ENCODE measurements at places on chromosomes 2 and 18.

DNA sequence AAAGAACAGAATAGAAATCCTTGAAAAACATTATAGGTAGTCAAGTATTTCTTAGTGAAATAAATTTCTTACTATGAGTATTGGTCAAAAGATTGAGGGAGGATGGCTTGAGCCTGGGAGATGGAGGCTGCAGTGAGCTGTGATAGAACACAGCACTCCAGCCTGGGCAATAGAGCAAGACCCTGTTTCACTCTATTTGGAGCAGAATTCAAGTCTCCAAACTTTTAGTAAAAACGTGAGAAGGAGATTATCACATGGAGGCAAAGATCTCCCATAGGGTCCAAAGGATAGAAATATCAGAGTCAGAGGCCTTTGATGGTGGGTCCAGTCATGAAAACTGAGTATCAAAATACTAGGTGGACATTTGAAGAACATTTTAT is 2.4 kb upstream of the MYL12A start:
- DNase-seq: no peak

DNA sequence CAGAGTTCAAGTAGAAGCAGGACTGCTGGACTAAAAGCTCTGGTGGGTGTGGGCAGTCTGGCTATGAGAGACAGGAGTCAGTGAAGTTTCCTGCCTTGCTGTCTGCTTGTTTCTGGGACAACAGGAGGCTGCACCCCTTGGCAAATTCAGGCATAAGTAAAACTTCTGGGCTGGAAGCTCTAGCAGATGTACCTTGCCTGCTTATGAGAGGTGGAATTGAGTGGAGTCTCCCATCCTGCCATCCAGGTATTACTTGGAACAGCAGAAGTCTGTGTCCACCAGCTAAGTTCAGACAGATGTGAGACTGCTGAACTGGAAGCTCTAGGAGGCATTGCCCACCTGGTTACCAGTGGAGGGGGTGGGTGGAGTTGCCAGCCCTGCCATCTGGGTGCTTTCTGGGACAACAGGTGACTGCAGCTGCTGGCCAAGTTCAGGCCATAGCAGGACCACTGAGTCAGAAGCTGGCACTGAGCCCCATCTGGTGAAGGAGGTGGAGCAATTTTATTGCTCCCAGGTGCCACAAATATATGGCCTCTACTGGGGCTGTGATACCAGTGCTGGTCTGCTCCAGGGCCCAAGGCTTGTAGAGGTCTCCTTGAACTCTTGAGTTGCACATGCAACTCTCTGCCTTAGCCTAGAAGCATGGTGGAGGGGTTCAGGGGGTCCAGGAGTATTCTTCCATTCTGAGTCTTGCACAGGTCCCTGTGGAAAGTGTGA is 199.4 kb upstream of the FN1 start:
- DNase-seq: no peak

DNA sequence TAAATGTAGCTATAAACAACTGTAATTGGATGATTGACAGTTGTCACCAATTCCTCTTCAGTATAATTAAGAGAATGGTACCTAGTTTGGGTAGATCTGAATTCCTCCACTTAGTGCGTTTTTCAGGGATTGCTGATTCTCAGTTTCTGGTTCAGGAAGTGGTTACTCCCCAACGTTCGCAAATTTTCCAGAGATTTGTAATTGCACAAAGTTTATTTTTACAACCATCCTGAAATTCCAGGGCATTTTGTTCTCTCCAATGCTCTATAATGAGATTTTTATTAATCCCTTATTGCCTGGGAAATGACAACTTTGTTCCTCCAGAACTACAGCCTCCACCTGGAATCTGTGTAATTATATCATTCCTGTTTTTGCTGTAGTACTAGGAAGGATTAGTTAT is 710.6 kb upstream of the ZEB2 start:
- DNase-seq: no peak

GRCh38 chr2:73963385-73964120 is 21.2 kb upstream of the TET3 start:
- DNase-seq: no peak

DNA sequence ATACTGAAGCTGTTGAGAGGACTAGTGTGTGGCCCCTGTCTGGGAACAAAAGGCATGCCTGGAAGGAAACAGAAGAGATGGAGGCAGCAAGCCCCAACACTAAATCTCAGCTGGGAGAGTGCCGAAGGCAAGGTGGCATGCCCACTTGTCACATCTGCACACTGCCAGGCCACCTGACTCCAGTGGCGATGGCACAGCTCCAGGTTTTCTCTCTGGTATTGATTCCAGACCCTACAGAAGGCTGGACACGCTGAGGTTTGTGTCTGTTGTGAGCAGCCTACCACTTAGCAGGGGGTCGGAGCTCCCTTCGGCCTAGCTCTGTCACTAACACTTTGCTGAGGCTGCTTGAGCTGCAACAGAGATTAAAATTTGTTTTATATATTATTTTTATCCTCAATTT is 307.3 kb downstream of the TDRD15 start:
- DNase-seq: no peak

GRCh38 chr2:47195148-47195547 is 40.0 kb upstream of the STPG4 start:
- DNase-seq: no peak

DNA sequence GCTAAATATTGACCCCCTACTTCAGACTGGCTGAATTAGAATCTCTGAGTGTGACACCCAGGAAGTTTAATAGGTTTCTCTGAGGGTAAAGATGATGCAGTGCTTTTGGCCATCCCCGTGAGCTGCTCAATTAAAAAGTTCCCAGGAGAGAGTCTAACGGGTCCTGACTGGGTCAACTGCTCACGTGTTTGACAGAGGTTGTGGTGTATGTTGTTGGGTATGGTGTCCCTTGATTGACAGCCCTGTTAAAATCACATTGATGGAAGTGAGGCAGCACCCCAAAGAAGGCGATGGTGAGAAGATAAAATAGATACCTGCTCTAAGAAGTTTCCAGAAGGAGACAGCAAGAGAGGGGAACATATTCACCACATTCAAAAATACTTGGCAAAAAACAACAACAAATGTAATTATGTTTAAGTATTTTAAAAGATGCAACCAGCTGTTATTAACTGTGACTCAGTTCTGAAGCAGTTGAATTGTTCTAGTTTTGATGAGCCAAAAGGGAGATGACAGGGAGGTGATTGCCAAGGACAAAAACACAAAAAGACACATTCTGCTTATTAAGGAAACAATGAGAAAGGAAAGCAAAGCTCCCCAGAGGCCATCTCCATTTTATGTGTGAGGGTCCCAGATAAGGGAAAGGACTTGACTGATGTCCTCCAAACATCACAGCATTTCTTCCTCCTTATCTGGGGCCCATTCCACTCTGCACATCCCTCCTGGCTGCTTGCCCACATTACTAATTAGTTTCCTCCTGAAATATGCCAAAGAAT is 11.5 kb upstream of the GMCL1 start:
- no peak for DNase-seq

DNA sequence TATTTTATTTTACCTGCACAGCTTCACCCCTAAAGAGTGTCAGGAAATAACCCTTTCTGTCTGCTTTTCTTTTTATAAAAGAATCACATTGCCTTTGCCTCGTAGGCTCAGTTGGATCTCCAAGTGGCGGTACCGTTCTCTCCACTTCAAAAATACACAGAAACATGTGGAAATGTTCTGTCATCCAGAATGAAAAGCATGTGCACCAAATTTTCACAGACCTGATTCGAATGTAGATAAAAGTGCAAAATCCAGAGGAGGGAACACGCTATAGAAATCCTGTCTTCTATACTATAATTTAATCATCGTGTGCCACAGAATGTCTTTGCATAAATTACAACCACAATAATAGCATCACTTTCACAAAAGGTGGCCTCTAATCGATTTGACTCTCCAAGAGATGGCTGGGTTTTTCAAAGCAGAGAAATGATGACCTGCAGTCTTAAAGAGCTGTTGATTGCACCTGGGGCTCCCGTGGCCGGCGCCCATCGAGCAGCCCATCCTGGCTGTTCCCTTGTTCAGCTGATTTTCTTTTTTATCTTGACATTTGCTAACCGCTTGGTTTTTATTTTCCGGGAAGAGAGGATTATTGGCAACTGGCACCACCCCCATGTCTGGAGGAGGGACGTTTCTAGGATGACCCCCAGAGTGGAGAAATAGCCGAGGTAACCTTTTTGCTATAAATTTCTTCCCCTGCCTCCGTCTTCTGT is 290.2 kb downstream of the SOX11 start:
- no peak for DNase-seq

DNA sequence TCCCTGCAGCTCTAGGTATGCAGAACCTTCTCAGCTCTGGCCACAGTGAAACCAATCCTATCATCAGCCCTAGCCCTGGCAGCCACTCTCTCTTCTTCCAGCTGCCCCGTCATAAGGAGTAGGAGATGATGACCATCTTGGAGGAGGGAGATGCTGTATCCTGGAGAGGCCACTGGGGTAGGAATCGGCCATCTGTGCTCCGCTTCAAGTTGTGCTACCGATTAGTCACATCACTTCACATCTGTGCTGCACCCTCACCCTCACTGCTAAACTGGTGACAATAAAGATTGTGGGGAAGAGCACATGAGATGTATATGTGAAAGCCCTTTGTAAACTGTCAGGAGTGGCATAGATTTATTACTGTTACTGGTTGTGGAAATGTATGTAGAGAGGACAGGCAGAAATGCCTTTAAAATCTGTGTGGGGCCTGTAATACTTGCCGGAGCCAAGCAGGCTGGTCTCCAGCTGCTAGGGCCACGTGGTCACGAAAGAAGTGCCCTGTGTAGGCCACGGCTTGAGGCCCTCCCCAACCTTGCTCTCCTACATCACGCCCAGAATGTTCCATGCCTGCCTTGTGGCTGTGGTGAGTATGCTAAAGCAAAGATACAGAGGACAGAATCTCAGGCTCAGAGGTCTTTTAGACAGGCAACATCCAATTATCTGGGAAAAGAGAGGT is 236.8 kb downstream of the CLIP4 start:
- DNase-seq: no peak

GRCh38 chr2:69022548-69022947 is 9.6 kb downstream of the ANTXR1 start:
- DNase-seq: no peak

GRCh38 chr2:46001741-46002506 is 295.3 kb upstream of the EPAS1 start:
- no peak for DNase-seq

GRCh38 chr18:51076503-51076902 is 46.5 kb downstream of the SMAD4 start:
- no peak for DNase-seq

DNA sequence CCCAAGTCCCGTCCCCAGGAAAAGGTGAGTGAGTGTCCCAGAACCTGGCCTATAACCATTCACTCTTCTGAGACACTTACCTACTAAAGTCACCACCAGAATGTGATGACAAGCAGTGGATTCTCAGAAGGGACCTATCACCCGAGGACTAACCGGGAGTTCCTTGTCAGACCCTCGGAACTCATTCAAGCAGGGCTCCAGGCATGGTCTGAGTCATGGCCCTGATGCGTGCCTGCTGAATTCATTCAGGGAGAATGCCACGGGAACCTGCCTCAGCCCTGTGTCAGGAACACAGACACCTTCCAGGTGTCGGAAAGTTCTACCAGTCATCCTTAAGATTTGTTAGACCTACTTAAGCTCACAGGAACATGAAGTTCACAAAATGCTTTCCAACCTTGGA is 29.8 kb downstream of the ALPK2 start:
- no peak for DNase-seq

GRCh38 chr18:3898861-3899613 is 449.1 kb downstream of the TGIF1 start:
- no peak for DNase-seq

DNA sequence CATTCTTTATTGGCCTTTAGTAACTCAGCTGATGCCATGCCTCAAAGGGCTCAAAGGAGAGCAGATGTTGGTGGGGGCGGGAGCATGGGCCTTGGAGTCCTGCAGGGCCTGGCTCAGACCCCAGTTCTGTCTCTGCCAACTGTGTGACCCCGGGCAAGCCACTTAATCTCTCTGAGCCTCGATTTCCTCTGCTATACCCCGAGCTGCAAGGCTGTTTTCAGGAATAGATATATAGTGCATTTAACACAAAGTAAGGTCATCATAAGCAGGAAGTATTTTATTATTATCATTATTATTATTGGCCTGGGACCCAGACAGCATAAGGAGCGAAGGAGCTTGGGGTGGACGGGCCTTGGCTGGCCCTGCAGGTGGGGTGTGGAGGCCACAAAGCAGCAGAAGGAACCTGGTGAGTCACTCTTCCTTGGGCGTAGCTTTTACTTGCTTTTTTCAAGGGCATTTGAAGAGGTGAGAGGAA is 162.7 kb downstream of the INHBB start:
- DNase-seq: no peak

GRCh38 chr2:95203911-95204310 is 3.4 kb upstream of the ZNF892 start:
- no peak for DNase-seq

DNA sequence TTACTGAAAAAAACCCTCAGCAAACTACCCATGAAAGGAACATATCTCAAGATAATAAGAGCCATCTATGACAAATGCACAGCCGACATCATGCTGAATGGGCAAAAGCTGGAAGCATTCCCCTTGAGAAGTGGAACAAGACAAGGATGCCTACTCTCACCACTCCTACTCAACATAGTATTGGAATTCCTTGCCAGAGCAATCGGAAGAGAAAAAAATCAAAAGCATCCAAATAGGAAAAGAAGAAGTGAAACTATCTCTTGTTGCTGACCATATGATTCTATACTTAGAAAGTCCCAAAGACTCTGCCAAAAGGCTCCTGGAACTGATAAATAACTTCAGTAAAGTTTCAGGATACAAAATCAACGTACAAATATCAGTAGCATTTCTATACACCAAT is 40.6 kb upstream of the MSTN start:
- no peak for DNase-seq

- no peak for DNase-seq
These were observed 154.6 kb downstream of the TFCP2L1 start for GRCh38 chr2:121130301-121130850.

DNA sequence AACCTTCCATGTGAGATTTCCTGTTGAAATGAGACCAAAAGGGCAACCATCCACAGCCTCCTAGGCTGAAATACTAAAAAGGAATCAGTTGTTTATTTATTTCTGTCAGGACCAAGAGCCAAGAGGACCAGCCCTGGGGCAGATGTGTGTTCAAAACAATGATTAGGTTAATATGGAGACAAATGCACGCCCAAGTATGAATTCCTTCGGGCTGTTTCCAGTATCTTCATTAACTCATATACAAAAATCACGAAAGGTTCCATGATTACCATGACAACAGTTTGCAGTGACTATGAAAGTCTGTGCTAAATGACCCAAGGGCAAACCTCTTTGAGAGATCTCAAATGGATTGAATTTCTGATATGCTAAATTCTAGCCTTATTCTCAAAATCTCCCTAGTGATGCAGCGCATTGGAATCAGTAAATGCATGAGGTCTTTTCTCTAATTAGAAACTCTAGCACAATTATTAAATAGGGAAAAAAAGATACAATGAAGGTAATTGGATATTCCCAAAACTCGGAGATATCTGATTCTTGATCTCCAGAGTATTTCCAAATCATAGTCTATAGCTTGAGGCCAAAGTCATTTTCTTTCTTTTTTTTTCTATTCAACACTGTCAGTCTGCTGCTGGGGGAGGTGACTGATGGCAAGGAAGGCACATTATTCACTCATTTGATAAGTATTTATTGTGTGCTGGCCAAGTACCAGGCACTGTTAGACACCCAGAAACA is 35.6 kb downstream of the VIT start:
- peak; percentile 99 for DNase-seq

- no peak for DNase-seq
These were observed 223.6 kb upstream of the GULP1 start for GRCh38 chr2:188068093-188068492.

- DNase-seq: peak; percentile 36
These were observed 24.6 kb downstream of the DYTN start for GRCh38 chr2:206693399-206694137.
